Skin of body (tissue), 3 donors: ENCODE measurements at places on chromosomes 6 and 20. TPM values are rescaled to one million over a fixed set of nuclear protein-coding genes. Genes with fewer than 3 reads are reported as not detected.

WFDC5 gene
- 5.2 TPM for total RNA-seq

SPAG4 gene
- not detected for total RNA-seq

ZNF217 gene
- total RNA-seq = 33.8 TPM

FAM83B gene
- total RNA-seq = 47.7 TPM

DUSP22 gene
- total RNA-seq = 19.7 TPM

LAMP5 gene
- 1.9 TPM for total RNA-seq

ELOVL4 gene
- 60.1 TPM for total RNA-seq

DCDC2 gene
- total RNA-seq = 1.2 TPM

GMPR gene
- 12.8 TPM for total RNA-seq

DNA sequence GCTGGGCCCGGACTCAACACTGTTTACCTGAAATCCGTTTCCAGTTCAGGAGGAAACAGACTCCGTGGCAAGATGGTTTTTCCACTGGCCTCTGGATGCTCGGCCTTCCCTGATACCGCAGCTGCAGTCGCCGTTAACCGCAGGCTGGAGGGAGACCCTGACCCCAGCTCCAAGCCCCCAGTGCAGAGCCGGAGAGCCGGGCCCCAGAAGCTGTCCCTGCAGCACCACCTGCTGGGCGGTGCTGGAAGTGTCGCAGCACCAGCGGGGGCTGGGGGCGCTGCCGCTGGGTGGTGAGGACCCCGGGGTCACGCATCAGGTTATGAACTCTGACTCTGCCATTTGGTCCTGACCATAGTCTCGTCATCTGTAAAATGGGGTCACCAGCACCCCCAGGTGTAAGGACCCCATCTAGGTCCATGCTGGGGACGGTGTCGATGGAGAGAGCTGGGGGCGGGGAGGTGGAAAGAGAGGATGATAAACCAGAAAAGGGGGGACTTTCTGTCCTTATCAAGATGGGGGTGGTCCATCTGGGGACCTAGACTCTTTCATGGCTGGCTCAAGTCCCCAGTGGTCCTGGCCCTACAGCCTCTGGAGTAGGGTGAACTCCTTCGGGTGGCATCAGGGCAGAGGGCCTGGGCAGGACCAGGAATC lies 20.8 kb upstream of the CHRNA4 start:
- no peak for DNase-seq

- no peak for DNase-seq
Observed at GRCh38 chr6:89244241-89244985, 27.3 kb upstream of the GABRR1 start.

GRCh38 chr20:34923414-34923813 lies 32.2 kb downstream of the GSS start:
- no peak for DNase-seq

- peak; percentile 45 for DNase-seq
Observed at GRCh38 chr20:10922506-10922905, 248.7 kb upstream of the JAG1 start.

DNA sequence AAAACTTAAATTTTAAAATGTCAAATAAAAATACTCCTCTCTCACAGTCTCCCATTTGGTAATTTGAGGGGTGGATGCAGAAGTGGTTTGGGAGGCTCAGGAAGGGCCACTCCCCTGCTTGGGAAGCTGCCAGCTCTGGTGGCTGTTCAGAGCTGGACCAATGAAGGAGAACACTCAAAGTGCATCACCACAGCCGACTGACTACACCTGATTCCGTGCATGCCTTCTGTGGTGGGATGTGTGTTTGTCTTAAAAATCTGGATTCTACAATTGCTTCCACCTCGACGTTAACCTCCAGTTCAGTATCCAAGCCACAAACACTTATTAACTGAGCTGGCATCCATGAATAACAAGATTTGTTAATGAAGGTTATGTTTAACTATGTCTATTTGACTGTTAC lies 137.3 kb downstream of the FOXC1 start:
- no peak for DNase-seq

- no peak for DNase-seq
Observed at GRCh38 chr20:59125836-59126235, 37.8 kb upstream of the ZNF831 start.

GRCh38 chr6:142892254-142893021 lies 52.5 kb downstream of the HIVEP2 start:
- DNase-seq = no peak

DNA sequence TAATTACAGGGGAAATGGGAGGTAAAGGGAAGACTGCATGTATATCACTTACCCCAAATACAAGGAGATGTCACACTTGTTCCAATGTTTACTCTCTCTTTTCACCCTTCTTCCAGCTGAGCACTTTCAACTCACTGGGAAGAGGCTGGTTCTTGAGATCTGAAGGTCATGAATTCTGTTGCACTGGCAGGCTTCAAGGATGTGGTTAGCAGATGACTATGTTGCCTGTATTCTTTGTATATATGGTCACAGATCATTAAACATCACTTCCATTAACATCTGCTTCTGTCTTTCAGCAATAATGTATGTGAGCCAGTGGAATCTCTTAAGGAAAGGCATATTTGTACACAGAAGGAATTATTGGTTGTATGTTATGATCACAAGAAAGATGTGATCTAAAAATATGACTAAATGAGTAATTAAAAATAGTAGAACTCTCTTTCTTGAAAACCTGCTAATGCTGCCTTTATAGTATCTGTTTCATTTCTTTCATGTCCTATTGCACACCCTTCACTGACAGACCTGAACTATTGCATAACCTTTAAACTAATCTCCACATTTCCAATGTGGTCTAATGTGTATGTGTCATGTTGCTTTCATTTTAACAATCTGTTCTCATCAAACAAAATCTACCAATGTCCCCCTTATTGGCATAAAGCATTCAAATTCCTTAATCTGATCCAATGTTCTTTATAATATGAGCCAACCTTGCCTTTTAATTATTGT lies 131.4 kb upstream of the EPHA7 start:
- DNase-seq = no peak

GRCh38 chr6:163460307-163460782 lies 45.8 kb downstream of the QKI start:
- no peak for DNase-seq

GRCh38 chr20:21944227-21944626 lies 238.8 kb downstream of the PAX1 start:
- no peak for DNase-seq

GRCh38 chr6:140372064-140372463 lies 997.6 kb upstream of the CITED2 start:
- DNase-seq = no peak

DNA sequence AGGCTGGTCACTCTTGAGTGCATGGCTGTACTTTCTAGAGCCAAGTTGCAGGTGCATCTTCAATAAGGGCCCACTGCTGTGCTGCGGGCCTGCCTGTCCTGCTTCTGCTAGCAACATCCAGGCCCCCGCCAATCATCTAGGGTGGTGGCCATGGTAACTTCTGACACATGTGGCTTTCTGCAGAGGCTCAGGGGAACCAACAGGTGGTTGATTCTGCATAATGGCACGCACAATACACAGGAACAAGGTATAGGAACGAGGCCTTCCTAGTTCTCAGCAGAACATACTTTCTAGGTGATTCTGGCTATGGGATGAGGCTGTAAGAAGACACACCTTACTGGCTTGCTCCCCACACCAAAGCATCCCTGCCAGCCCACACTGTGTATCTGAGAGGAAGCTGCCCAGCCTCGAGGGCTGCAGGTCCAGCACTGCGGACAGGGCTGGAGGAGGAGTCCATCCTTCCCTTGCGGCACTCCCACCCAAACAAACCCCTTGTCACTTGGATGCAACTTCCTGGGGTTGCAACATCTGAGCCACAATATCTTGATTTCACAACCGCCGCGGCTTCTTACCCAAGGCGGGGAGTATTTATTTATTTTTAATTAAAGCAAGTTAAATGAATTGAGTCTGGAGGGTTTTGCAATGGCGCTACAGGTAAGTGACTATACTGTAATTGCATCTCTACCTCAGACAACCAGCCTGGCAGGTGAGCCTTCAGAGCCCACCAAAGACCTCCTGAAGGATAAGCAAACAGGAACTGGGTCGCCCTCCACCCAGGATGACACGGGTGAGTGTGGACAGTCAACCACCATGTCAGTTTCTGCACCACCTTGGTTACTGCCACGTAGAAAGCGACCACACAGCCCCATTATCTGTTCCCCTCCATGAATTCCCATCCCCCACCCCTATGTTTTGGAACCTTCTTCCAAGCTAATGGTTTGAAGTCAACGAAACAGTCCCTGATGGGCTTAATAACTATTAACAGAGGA lies 49.6 kb downstream of the SULF2 start:
- no peak for DNase-seq

DNA sequence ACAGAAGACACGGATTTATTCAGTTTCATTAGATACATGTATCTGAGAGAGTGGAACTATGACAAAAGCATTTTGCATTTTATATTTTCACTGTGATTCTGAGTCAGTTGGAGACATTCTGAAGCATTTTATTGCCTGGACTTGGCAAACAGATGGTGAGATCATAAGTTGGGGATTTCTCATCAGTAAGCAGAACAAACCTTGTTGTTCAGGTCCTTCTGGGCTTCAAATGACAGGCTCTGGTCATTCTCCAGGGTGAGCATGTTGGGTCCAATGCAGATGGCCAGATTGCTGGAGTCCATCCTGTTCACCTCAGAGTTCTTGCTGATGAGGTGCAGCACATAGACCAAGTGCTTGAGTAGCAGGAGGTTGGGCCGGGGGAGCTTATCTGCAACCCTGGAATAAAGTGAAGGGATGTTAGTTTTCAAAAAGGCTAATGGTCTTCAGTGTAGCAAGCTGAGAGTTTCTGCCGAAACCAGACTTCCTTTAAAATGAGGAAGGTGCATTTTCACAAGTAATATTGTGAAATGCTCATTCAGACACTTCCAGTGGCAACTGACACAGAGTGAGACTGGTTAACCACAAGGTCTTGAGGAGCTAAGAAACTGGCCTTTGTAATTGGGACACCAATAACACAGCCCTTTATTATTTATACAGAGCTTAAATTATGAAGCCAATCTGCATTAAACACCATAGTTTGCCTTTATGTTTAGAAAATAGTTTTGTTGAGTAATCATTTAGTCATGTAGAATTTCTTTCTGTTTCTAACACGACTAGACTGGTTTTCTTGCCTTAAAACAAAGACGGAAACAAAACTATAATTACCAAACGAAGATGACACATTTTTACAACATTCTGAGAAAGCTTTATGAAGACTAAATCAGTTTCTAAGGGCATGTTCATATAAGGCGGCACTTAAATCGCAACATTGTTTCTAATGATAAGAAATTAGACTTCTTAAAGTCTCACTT lies 5.6 kb downstream of the TAGAP start:
- DNase-seq = peak; percentile 88

- DNase-seq = no peak
Observed at GRCh38 chr6:132749111-132749510, 8.6 kb downstream of the VNN2 start.

DNA sequence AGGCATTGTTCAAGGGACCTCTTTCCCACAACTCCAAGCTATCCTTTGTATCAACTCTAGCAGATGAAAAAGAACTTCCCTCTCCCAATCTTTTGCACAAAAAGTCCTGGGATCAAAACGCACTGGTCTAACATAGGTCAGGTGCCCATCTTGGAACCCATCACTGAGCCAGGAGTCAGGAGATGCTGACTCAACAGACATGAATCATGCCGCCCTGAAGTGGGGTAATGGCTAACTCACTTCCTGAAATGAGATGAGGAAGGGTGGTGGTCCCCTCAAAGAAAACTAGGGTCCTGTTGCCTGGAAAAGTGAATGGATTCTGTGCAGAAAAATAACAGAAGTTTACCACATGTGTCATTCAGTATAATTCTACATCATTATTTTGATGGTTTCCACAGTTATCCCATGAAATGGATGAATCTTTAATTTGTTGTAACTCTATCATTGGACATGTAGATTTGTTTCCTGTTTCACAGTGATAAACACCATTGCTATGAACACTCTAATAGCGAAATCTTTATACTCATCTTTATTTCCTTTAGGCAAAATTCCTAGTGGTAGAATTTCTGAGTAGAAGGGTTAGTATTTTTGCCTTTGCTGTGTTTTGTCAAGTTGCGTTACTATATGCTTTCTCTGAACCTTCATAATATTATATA lies 151.3 kb downstream of the SLC16A10 start:
- no peak for DNase-seq

DNA sequence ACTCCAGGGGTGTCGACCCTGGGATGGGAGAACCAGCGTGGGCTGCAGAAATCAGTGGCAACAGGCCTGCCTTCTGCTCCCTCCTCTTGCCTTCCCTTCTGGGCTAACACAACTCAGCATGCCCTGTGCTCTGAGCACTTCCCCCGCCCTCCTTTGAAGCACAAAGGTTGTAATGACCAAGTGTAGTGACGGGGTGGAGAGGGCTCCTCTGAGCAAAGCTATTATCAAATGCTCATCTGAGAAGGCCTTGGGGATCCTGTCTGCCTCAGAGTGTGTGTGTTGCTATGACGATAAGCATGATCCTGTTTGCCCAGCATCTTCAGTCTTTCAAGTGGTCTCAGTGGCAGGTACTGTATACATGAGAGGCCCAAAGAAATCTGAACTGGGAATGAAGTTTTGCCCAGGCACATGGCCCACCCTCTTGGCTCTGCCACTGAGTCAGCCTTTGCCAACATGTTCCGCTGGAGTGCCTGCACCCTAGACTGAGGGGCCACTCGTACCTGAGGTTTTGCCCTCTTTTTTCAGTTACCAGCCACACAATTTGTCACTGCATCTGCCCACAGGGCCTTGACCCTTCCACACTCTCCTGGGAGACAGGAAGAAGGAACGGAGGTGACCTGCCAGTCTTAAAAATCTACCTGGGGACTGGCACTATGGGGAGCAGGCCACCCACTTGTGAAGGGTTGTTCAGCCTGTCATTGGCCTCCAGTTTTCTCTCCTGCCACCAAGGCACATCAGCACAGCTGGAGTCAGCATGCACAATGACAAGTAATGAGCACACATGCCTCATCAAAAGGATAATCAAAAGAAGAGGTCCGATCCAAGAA lies 74.5 kb downstream of the GFOD1 start:
- DNase-seq = no peak

GRCh38 chr20:32971703-32972161 lies 32.5 kb downstream of the SUN5 start:
- no peak for DNase-seq

GRCh38 chr20:35600176-35600992 lies 15.2 kb upstream of the SPAG4 start:
- DNase-seq = no peak

DNA sequence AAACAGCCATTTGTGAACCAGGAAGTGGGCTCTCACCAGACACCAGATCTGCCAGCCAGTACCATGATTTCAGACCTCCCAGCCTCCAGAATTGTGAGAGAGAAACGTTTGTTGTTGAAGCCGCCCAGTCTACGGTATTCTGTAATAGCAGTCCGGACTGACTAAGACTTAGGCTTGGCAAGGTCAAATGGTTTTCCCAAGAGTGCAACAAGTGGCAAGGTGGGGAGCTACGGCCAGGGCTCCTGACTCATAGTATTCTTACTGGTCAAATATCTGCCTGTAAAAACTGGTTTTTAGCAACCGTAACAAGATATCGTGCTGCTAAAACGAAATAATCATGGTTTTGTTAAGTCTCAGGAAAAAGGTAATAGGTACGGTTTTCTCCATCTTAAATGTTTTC lies 37.8 kb downstream of the MCUR1 start:
- no peak for DNase-seq

DNA sequence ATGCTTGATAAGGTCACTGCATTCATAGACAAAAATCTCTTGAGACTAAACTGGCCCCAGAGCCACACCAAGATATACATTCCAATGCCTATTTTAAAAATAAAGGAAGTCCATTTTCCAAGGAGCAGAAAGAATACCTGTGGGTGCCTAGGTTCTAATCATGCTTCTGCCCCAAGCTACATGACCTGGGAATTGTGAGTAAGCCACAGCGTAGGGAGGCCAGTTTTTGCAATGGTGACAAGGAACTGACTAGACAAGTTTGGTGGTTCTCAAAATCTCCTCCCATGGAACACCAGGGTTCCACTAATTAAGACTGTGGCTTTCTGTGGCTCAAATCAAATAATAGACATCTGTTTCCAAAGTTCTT lies 83.3 kb downstream of the GMDS start:
- DNase-seq = no peak
